Osteocyte (in vitro differentiated cells): ENCODE measurements at places on chromosomes 6 and 20. TPM values are rescaled to one million over a fixed set of nuclear protein-coding genes. Genes with fewer than 3 reads are reported as not detected.

MCCD1 gene
- not detected in 2 replicates for total RNA-seq

DNA sequence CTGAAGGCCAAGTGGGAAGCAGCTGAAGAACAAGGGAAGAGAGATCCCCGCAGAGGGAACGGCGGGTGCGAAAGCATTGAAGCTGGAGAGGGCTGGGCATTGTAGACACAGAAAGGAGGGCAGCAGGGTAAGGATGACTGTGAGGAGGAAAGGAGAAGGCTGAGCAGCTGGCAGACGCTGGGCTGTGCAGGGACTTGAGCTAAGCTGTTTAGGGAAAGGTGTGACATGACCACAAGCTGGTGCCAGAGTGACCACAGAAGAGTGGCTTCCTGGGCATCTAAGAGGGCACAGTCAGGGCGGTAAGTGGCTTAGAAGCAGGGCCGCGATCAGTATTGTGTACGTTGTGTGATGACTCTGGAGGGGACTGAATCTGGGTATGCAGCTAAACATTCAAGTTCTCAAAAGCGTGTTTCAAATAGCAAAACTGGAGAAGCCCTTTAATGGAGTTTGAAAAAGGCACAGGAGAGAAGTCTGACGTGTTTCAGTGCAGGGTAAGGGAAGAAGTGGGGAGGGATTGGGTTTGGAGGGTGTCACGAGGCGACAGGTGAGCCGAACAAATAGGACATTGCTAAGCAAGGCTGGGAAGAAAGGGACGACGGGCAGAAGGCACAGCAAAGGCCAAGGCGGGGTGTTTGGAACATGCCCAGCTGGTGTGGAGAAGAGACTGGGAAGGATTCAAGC lies 46.1 kb upstream of the ARFGEF2 start:
- no peak overlapping the region for H3K4me3 ChIP-seq
- no peak overlapping the region for H3K27ac ChIP-seq
- DNase-seq: no peak

- peaks cover 12% of the 10 kb centered on the region for H3K4me1 ChIP-seq
- DNase-seq: no peak
- no peaks in the 10 kb centered on the region for H3K27me3 ChIP-seq
- H3K4me3 ChIP-seq: no peak overlapping the region
Measured at GRCh38 chr6:107602321-107603005, 112.5 kb downstream of the SOBP start.

DNA sequence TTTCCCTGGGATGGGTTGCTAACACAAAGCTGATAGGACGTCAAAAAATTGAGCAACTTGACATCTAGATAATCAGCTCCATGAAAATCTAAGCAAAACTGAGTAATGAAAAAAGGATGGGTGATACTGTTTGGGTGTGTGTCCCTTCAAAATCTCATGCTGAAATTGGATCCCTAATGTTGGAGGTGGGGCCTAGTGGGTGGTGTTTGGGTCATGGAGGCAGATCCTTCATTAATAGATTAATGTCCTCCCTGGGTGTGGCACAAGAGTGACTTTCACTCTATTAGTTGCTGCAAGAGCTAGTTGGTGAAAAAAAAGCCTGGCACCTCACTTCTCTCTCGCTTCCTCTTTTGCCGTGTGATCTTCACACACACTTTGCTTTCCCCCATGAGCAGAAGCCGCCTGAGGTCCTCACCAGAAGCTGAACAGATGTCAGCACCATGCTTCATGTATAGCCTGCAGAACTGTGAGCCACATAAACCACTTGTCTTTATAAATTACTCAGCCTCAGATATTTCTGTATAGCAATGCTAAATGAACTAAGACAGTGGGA lies 160.9 kb downstream of the FRK start:
- no peak overlapping the region for H3K27ac ChIP-seq
- H3K4me3 ChIP-seq: no peak overlapping the region
- no peak for DNase-seq
- no peaks in the 10 kb centered on the region for H3K27me3 ChIP-seq

DNA sequence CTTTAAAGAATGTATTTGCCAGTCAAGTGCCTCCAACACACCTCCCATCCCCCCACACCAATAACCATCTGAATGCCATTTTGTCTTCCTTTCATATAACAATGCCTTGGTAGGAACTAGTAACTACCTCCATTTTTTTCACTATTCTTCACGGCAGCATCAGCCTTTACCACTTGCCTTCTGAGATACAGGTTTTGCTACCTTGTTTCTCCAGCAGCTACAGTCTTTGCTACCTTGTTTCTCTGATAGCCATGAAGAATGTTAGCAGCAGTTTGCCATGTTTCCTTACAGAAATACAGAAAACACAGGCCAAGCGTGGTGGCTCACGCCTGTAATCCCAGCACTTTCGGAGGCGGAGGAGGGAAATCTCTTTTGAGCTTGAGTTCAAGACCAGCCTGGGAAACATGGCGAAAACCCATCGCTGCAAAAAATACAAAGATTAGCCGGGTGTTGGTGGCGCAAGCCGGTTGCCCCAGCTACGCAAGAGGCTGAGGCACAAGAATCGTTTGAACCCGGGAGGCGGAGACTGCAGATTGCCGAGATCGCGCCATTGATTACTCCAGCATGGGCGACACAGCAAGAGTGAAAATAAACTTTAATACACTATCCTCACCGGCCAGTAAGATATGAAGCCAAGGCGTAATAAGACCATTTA lies 100.9 kb downstream of the HFE start:
- no peaks in the 10 kb centered on the region for H3K36me3 ChIP-seq
- H3K27ac ChIP-seq: peak overlapping the region; percentile 94
- H3K4me3 ChIP-seq: peak overlapping the region; percentile 80
- peaks cover 26% of the 10 kb centered on the region for H3K4me1 ChIP-seq
